Hematopoietic multipotent progenitor cell treated with erythropoietin and hydrocortisone succinate and interleukin-3 and kit ligand, for 8 days (in vitro differentiated cells): ENCODE measurements at places on chromosomes 11 and 22.

GRCh38 chr11:66123902-66124301 lies 53.8 kb downstream of the PACS1 start:
- DNase-seq = no peak

- DNase-seq = no peak
Observed at GRCh38 chr11:71115770-71116692, 136.3 kb downstream of the SHANK2 start.

GRCh38 chr22:23104187-23104971 lies 34.1 kb downstream of the GNAZ start:
- DNase-seq = no peak

DNA sequence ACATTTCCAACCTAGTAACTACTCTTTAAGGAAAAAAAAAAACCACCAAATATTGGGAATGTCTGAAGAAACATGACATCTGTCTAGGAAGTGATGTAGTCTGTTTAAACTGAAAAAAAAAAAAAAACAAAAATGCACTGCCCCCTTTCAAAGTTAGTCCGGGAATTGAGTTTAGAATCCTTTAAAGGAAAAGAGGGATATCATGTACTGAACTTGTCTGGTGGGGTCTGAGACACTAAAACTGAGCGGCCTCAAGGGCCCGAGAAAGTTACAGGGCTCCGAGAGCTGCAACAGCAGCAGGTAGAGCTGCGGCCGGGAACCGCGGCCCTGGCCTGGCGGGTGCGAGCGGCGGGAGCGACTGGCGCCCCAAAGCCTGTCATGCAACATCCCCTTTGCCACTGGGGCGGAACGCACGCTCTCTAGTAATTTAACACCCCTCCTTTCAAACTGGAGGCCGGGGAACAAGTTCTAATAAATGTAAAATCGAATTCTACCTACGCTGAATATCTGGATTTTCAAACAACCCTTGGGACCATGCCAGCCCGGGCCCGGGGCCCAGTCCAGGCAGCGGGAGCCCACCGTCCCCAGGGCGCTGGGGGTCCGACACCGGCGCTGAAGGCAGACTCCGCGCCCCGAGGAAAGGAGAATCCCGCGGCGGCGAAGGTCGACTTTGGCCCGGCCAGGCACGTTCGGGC lies 736 bp downstream of the RDX start:
- DNase-seq = peak; percentile 67

DNA sequence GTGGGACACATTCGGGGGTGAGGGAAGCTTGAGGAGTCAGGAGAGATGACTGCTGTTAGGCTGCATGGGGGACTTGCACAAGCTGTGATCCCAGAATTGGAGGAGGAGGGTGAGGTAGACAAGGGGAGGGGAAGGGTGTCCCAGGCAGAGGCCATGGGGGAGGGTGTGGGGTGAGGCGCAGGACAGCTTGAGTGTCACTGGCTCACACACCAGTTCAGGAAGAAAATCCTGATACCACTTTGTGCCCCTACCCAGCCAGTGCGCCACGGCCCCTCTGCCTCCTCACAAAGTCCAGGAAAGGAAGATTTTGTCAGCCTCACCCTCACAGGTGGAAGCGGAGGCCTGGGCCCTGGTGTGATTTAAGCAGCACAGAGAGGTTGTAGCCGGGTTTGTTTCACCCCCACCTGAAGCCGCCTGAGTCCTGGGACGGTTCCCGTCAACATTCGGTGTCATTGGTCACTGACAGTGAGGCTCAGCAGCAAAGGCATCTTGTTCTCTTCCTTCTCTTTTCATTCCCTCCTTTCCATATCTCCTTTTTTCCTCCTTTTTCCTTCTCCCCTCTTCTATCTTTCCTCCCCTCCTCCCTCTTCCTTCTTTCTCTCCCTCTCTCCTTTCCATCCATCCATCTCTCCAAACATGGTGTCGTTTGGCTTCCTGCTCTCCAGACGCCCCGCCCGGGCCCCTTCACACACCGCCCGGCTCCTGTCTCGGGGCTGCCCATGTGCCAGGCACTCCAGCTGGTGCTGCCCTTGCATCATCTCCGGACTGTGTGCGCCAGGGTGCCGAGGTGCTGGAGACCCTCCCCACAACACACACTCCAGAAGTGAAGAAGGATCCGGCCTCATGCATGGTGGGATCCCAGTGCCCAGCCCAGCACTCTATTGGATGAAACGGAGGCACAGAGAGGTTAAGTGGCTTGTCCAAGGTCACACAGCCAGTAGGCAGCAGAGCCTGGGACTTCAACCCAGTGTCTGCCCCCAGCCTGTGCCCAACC lies 89.3 kb downstream of the MPPED1 start:
- no peak for DNase-seq

- no peak for DNase-seq
Observed at GRCh38 chr11:69443968-69444364, 37.5 kb upstream of the LINC01488 start.

DNA sequence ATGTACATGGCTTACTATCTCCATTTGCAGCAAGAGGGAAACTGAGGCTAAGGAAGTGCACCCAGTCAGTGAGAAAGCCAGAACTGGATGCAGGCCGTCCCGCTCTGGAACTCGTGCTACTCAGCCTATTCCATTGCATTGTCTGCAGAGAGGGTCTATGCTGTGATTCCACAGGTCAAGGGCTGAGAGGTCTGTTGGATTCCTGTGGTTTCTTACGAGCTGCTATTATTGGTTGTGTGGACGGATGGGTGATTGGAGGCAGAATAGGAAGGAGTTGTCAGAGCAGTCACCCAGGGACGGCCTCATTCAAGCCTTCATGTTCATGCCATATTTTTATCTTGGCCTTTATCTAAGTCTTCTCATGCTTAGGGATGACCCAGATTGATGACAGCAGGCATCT lies 33.4 kb downstream of the SCGB1A1 start:
- no peak for DNase-seq

DNA sequence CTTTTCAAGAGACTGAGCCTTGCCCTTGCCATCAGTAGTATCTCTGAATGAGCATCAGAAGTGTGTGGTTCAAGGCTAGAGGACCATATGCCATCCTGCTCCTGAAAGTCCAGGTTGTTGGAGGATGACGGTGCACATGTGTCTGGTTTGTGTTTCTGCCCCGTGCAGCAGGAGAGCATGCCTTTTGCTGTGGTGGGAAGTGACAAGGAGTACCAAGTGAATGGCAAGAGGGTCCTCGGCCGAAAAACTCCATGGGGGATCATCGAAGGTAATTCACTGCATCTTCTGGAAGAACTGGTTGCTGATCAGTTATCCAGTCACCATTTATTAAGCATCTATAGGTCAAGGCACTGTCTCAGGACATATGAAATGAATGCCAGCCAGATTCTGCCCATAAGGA lies 6.1 kb upstream of the WBP2NL start:
- DNase-seq = no peak

DNA sequence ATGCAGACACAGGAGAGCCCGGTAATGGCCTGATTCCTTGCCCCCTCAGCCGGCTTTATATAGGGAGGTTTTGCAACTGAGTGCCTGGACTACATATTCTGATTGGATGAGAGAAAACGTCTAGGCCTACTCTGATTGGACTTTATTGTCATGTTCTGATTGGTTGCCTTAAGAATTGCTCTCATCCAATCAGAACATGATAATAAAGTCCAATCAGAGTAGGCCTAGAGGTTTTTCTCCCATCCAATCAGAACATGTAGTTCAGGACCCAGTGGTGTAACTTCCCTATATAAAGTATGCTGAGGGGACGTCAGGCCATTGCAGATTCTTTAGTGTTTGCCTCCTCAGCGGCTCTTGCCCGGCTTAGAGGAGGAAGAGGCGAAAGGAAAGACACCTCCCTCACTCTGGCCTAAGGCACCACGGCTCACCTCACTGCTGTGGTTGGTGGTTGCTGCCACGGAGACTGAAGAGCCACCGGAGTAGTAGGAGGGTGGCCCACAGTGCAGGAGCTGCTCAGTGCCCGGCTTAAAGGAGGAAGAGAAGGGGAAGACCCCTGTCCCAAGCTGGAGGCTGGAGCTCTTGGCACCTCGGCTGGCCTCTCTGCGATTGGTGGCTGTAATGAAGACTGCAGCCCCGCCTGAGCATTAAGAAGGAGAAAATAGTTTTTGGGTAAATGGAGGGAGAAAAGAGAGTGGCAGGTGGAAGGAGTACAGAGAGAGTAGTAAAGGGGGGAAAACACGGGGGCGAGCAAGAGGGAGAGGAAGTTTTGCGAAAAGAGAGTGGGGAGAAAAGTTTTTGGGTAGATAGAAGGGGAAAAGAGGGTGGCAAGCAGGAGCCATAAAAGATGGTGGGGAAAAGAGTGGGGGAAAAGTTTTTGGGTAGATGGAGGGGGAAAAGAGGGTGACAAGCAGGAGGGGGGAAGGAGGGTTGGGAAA lies 116.7 kb upstream of the SERPIND1 start:
- peak; percentile 5 for DNase-seq

DNA sequence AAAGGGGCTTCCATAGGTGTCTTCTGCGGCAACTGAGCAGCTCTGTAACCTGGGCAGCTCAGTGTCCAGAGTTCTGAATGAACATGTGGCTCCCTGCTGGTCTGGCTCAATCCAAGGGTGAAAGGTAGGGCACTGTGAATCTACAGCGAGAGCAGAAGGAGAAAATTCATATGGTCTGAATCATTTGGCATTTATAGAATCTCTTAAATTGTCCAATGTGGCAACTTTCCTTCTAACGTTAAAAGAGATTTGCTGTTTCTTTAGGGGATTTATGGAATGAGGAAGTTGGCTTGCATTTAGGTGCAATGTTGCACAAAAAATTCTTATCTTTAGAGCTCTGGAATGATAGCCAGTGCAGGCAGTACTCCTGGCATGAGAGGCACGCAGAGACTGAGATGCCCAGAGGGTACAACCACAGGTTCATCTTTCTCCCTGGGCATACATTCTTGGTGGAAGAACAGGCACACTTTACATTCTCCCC lies 17.0 kb downstream of the ATXN10 start:
- DNase-seq = no peak

DNA sequence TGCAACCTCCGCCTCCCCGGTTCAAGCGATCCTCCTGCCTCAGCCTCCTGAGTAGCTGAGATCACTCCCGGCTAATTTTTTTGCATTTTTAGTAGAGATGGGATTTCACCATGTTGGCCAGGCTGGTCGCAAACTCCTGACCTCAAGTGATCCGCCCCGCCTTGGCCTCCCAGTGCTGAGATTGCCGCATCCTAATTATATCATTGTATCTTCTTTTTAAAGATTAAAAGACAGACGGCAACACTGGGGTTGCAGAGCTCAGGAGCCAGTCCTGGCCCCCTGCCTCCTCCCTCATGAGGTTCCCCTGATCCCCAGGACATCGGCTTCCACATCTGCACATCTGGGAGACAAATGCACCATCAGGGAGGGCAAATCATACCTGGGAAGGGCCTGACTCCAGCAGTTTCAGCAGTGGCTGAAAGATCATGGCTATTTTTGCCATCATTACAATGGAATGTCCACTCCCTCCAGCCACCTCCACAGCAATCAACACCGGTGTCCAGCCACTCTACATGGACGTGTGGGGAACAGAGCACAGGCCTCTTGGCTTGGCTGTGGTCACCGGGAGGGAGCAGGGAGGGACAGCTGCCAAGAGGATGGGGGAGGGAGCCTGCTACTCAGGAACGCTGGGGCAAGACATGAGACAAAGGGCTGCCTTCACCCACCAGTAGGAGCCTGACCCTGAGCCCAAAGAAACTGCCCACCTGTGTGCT lies 9.2 kb upstream of the CELSR1 start:
- no peak for DNase-seq

DNA sequence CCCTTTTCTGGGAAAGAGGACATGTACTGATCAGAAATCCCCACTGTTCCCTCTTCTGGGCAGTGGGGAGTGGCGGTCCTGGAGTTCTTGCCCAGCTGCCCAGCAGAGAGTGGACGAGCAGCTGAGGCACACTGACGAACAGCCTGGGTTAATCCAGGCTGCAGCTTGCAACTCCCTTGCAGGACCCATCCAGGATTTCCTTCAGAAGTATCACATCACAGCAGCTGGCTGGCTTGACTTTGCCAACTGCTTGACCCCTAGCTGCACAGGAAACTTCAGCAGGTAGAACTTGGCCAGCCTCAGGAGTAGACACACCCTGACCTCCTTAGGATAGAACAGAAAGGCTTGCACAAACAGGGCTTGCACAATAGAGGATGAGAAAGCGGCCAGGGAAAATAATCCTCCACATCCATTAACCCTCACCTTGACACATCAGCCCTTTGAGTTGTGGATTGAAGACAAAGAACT lies 27.9 kb upstream of the FZD4 start:
- DNase-seq = no peak

- no peak for DNase-seq
Observed at GRCh38 chr11:28702871-28703270, 594.7 kb downstream of the METTL15 start.

GRCh38 chr11:1882265-1883238 lies 9.1 kb downstream of the PRR33 start:
- DNase-seq = peak; percentile 69

DNA sequence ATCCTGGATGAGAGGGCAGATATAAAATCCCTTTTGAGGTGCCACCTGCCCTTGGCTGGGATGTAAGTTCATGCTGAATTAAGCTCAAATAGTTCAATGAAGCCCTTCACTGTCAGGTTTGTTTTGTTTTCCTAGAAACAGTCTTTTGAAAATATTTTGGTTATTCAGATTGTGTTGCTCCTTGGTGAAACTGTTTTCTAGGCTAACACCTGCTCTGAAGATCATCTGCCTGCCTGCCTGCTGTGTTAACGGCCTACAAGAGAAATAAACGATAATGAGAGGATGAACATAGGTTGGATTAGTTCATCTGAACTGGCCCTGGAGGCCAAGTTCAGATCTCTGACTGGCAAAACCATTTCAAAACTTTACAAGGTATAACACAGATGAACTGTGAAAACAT lies 67.4 kb downstream of the ZBTB44 start:
- DNase-seq = no peak

- no peak for DNase-seq
Observed at GRCh38 chr22:26072621-26073020, 96.6 kb upstream of the SEZ6L start.

- no peak for DNase-seq
Observed at GRCh38 chr11:2559527-2560311, 114.9 kb downstream of the KCNQ1 start.

- DNase-seq = no peak
Observed at GRCh38 chr11:87444993-87445392, 407.3 kb downstream of the TMEM135 start.

DNA sequence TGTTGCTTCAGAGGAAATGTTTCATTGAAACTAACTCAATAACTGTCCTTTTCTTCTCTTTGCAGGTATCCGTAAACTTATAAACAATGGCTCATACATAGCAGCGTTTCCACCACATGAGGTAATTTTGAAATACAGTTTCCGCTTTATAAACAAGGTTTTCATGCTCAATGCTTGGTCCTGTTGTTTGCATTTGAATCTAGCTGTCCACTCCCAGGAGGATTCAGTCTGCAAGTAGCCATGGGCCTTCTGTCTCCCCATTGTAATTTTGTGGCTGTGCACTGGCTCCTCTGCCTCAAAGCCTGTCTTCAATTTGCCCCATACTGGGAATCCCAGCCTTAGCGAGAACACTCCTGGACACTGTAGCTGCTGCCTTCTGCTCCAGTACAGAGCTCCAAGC lies 34.7 kb downstream of the MUC15 start:
- DNase-seq = no peak
